DMS53 (cell line): ENCODE measurements at places on chromosomes 12 and 14.

- DNase-seq = no peak
These were observed 39.6 kb downstream of the LARP4 start for GRCh38 chr12:50440288-50440687.

DNA sequence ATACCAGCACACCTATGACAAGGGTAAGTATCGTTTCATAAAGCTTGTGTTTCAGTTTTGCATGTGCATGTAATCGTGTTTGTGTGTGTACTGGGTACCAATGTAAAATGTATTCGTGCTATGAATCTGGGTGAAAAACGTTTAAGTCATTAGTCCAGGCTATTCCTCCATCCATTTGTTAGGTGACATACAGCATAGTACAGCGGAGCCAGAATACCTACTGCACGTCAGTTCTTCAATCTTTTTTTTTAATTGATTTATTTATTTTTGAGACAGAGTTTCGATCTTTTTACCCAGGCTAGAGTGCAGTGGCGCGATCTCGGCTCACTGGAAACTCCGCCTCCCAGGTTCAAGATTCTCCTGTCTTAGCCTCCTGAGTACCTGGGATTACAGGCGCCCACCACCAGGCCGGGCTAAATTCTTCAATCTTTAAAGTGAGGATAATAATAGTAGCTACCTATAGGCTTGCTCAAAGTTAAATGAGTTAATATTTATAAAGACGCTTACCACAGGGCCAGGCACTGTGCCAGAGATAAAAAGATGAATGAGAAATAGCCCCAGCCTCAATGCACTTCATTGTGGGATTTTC is 661 bp upstream of the RPS26 start:
- peak; percentile 57 for DNase-seq

DNA sequence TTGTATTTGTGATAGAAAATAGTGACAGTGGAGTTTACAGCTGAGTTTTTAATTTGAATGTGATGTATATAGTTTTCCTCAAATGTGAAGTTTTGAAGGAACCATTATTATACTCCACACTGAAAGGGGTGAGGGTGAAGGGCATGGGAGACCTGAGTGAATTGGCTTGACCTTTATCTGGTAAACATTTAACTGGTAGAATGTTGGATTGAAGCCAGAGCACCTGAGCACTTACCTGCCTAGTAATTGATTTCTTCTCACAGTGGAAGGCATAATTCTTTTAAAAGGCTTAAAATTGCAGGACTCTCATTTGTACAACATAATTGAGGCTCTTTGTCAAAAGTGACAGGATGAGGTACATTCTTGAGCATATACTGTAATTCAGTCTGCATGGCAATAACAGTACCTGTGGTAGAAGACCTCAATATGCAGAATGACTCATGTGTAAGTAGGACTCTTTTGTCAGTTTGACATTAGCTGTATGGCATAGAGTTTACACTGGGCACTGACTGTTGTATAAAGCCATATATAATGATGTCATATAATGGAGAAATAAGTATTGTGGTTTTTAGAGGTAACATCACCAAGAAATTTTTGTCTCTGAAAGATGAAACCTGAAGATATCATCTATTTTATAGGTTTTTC is 309.6 kb downstream of the TMTC2 start:
- peak; percentile 87 for DNase-seq

- DNase-seq = no peak
These were observed 33.0 kb downstream of the CKB start for GRCh38 chr14:103489621-103490020.

DNA sequence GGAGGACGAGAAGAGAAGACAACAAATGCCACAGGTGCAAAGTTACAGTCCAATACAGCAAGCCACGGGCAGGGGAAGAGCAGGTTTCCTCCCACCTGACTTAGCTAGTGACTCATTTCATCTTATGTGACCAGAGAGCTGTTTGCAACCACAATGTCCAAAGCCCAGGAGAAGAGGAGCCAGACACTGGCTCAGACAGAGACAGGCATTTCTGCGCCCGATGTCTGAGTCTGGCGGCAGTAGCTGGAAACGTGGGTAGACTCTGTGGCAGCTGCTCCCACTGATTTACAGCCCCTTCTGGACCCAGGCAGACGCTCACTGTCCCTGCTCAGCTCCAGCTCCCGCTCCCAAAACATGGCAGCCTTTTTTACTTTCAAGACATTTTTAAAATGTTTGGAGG is 60.0 kb downstream of the CHGA start:
- DNase-seq = no peak

- DNase-seq = no peak
These were observed 808 bp downstream of the ACIN1 start for GRCh38 chr14:23093991-23094665.

DNA sequence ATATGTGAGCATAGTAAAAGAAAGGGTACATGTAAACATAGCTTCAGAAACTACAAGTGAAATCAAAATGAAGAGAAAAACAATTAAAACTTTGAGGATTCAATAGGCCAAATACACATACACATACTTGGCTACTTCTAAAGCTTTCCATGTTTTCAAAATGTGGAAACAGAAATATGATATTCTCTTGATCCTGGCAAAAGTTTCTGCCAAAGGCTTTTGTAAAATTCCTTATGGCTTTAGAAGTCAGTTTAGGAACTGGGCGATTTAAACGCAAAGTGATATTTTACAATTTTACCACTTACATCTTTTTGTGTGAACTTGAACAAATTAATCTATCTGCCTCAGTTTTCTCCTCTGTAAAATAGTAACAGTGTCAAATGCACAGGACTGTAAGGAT is 756.4 kb downstream of the C12orf50 start:
- DNase-seq = no peak

GRCh38 chr12:52798003-52798670 is 2.2 kb upstream of the KRT3 start:
- DNase-seq = no peak
